NCI-H1417 treated with DMSO at 0.1 percent for 48 hours (cell line): ENCODE measurements at places on chromosomes 1 and 21.

DNA sequence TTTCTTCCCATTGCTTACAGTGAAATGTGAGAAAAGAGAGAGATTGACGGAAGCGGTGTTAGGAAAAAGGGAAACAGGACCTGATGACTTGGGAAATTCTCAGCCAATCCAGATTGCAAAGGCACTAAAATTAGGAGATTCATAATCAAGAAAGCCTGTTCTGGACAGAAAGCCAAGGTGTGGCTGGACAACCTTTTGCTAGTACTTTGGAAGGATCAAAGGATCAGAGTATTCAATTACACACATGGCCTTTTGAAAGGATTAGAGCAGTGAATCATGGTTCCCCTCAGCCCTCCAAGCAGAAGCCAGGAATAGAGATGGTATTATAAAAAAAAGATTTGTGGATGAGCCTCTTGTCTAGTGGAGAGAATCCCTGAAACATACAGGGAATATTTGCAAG lies 669.8 kb upstream of the ADAMTS5 start:
- DNase-seq = no peak

GRCh38 chr1:109620401-109620791 lies 759 bp downstream of the AMPD2 start:
- DNase-seq = no peak

DNA sequence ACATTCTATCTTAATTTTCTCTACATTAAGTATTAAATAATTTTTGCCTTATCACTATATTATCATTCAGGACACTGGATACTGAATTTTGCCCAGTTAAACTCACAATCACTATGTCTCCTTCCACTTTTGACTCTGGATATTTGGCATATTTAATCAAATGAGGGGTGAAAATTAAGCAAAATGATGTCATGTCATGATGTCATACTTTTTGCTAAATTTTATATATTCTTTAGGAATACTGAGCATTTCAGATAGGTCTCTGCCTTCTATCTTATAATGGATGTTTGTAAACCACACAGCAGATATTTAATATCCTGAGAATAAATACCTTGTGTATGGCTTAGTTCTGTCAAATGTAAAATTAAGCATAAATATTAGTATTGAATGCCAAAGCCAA lies 79.5 kb upstream of the HIVEP3 start:
- no peak for DNase-seq

GRCh38 chr1:22731924-22732720 lies 21.5 kb downstream of the EPHB2 start:
- no peak for DNase-seq

DNA sequence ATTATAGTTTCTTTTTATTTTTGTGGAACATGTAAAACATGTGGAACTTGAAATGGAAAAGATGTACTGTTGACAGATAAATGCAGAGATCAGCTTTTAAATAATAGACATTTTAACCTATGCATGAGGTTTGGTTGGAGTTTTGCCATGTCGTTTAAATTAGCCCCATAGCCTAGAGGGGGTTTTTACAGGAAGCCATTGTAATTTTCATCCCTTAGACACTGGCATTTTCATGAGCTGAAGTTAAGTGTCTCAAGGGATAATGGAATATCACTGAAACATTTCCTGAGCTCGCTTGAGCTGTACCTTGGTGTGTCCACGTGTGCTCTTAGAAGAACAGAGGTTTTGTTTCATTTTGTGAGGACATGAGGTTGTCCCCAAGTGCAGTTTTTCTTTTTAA lies 54.2 kb downstream of the HMCN1 start:
- DNase-seq = no peak

DNA sequence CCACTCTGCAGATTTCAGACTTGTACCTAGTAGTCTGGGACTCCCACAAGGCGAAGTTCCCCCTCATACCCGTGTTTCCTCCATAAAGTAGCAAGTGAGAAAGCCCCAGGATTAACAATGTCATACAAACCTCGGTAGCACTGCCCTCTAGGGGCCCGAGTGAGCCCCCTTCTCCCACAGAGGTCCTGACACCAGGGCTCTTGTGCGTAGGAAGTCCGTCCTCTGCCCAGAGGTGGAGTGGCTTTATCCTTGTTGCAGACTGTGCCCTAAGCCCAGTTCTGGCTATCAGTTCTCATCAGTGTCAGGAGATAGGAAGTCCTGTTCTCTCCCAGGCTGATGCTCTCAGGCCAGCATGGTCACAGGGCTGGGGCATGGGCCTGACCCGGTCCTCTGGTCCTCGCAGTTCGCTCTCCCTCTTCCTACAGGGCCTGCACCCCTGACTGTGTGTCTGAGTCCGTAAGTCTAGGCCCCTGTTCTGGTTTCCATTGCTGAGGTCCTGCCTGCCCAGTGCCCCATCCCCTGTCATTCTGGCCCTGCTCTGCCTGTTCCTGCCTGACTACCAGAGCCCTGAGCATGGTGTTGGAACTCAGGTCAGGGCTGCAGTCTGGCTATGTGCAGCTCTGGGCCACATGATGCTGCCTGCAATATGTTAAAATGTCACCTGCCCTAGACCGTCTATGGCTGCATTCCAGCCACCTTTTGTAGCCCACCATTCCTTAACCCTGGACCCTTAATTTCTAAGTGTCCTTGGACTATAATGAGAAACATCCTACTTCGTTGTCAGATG lies 285.6 kb downstream of the ASTN1 start:
- DNase-seq = no peak

GRCh38 chr1:241591317-241591716 lies 48.9 kb downstream of the CHML start:
- DNase-seq = no peak

GRCh38 chr1:229196404-229197264 lies 74.3 kb upstream of the RAB4A start:
- no peak for DNase-seq

GRCh38 chr1:218473522-218473921 lies 128.4 kb downstream of the TGFB2 start:
- no peak for DNase-seq

DNA sequence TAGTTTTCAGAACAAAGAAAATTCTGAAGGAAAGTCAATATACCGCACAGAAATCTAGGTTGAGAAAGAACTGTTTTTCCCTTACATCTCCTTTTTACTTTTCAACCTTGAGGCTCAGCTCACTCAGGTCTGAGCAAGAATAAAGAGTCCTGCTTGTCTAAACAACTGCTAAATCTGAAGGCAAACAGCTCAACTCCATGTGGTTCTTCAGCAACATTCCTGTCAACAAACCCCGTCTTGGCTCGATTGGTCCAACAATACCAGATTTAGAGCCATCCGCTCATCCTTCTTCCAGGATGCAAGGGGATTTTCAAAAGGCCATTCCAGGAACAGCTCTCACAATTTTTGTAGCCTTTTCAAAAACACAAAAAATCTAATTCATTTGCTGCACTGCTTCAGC lies 119.8 kb downstream of the HLCS start:
- DNase-seq = no peak

DNA sequence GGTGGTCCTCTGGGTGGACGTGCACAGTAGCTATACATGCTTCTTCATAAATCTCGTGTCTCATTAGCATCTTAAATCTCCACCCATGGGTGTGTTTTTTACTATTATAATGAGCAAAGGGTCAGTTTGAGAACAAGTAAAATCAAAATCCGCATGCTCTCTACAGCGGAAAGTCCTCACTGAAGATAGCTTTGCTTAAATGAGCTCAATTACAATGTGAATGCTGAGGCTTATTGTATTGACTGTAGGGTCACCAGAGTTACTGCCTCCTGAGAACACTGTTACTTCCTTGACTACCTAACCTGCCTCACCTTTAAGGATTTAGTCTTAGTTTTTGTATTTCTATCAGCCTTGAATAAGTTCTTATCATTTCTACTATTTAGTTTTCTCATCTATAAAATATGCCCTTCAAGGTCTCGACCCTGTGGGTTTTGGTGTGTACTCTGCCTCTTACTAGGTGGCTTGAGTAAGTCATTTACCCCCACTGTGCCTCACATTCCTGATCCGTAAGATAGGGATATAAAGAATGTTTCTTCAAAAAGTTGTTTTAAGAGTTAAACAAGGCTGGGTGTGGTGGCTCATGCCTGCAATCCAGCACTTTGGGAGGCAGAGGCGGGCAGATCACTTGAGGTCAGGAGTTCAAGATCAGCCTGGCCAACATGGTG lies 7.9 kb downstream of the SLAMF7 start:
- DNase-seq = no peak

DNA sequence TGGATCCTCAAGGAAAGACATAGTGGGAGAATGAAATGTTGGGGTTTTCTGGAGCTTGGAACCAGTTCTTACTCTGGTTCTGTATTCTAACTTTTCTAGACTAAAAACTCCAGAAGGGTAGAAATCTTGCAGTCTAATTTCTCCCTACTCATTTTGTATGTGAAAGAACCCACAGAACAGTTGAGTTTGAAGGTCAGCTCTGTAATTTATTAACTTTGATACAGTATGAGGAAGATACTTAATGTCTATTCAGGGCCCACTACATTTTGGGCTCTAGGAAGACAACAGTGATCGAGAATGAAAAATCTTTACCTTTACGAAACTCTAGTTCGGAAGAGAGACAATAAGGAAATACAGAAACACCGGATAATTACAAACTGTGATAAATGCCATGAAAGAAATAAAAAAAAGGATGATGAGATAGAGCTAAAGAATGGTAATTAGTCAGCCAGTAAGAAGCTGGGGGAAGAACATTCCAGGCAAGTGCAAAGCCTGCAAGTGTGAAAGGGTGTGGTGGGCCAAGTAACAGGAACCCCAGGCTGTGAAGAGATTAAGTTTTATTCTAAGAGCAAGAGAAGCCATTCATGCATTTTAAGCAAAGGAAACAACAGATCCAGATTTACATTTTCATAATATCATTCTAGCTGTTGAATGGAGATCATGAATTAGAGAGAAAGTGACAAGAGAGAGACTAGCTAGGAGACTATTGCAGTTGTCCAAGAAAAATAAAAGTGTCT lies 159.9 kb upstream of the HMCN1 start:
- no peak for DNase-seq

DNA sequence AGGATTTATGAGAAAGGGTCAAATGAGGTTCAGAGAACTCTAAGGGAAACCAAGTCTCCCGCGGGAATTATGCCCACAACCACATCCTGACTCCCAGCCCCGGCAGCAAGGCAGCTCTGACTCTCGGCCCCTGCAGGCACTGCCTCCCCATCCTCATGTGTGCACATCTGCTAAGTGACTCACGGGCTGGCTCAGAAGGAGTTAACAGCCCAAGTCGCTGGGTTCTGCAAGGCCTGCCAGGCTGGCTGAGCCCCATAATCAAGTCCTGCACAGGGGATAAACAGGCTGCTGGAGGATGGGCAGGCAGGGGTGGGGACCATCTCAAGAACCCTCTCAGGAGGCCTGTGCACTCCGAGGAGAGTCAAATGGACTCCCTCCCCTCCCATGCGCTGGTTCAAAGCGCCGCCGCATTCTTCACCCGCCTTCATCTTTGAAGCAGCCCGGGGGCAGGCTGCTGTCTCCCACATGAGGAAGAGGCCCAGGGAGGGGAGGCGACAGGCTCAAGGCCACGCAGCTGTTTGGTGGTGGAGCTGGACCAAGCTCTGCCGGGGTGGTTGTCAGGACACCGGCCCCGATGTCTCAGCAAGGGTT lies 344.3 kb downstream of the MATN1 start:
- DNase-seq = no peak

DNA sequence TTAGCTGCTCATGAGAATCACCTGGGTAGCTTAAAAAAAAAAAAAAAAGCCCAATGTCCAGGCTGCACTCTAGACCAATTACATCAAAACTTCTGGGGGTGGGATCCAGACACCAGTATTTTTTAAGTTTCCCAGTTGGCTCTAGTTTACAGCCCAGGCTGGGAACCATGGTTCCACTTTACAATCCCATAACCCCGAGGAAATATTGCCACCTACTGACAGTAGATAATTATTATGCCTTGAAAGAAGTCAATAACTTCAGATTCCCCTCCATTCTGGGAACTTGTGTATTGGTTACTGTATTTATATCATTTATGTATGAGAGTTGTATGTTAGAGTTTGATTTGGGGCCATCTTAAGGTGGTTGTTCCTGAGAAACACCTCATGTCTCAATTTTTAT lies 100.2 kb downstream of the SPATA46 start:
- DNase-seq = no peak

- DNase-seq = no peak
Observed at GRCh38 chr21:44883250-44883649, 9.8 kb upstream of the PTTG1IP start.

DNA sequence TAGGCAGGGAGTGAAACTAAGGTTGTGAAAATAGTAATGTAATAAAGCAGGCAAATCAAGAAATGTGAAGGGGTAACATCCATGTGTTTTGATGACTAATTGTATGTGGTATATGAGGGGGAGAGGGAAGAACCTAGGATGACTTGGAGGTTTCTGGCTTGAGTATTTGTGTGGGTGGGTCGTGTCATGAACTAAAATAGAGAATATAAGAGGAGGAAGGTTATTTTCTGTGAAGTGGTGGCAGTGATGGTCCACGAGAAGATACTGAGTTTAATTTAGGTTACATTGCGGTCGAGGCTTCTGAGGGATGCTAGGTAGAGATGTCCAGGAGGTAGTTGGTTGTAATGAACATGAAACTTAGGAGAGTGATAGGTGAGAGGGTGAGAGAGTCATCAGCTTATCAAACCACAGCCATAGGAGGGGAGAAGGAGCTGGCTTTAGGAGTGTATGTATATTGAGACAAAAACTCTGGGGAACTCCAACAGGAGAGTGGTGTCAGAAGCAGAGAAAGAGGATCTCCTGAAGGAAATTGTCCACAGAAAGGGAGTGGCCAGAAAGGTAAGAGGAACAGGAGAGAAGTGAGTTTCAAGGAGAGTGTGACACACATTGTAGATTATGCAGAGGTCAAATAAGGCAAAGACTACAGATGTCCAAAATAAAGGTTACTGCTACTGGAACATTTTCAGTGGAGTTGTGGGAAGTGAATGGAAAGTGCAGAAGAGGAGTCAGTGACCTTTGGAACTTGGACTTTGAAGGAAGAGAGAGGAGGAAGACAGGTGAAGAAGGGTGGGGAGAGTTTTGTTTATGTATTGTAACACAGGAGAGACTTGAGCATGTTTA lies 89.0 kb upstream of the MACF1 start:
- DNase-seq = no peak

GRCh38 chr1:19325958-19326747 lies 14.0 kb downstream of the SLC66A1 start:
- DNase-seq = no peak

DNA sequence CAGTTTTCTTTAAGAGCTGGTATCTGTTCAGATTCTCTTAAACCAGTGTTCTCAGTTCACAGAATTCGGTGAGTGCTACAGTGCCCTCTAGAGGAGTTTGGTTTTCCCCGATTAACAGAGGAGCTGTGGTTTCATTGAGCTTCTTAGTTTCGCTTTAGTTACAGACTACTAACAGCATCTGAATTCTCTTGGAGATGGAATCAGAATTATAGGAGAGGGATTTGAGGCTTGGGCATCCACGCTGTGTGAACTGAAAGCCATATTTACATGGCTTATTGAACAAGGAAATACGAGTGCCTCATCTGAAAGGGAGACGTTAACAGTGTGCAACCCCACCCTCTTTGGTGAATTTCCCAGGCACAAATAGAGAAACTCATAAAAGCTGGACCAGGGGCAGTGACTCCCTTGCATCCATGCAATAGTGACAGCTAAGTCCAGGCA lies 202.0 kb downstream of the USH2A start:
- DNase-seq = peak; percentile 38

- DNase-seq = no peak
Observed at GRCh38 chr1:71618191-71618590, 537.4 kb upstream of the ZRANB2 start.
